Stimulated activated CD4-positive, alpha-beta T cell treated with anti-CD3 and anti-CD28 coated beads, Interleukin-4, amount 100 ng/mL, for 24 hours (primary cell): ENCODE measurements at places on chromosomes 1 and 21.
A peak's percentile ranks its signal among the peaks of the same experiment; 100 is the strongest.

GRCh38 chr1:57966751-57967406, 543.0 kb upstream of the DAB1 start:
- DNase-seq, result no peak

DNA sequence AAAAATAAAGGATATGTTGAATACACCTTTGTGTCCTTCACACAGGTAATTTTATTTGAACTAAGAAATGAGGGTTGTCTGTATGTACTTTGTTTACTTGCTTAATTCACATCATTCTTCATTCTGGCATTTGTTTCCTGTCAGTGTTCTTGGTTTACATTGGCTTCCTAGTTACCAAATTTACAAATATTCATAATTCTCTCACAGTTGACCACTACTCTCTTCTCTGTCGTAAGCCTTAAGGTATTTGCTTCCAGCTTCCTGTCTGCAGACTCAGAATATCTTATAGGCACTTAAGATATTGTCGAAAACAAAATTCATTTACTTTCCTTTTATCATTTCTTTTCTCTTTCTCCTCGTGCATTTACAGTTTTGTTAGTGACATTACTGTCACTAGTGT, 15.9 kb downstream of the RNPC3 start:
- DNase-seq, result no peak

DNA sequence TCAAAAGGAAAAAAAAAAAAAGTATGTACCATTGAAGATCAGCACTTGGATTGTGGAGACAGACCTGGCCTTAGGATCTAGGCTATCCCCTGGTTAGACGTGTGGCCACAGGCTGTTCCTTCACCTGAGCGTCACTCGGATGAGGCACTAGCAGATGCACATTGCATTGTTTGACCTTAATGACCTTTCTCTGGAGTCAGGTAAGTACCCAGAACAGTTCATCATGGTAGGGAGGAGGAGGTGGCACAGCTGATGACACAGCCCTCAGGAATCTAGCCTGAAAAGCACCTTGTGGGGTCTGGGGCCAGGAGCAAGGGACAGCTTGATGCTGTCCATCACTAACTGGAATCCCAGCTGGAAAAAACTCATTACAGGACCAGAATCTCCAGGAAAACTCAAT, 21.2 kb downstream of the NECAP2 start:
- no peak for DNase-seq

DNA sequence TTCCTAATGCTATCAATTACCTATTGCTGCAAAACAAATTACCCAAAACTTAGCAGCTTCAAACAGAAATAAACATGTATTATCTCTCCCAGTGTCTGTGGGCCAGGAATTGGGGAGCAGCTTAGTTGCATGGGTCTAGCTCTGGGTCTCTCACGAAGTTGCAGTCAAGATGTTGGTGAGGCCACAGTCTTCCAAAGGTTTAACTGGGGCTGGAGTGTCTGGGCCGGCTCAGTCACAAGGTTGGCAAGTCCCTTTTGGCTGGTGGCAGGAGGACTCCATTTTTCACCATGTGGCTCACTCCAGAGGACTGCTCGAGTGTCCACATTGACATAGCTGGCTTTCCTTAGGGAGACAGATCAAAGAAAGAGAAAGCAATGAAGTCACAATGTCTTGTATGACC, 5.0 kb upstream of the LRP8 start:
- peak; percentile 2 for DNase-seq

- DNase-seq, result no peak
These were observed at the start of gene PDZK1 for GRCh38 chr1:145707183-145707867. PDZK1 (minus strand) TSS chr1:145707368; CDS start chr1:145688021, 19,347 bp downstream.

- no peak for DNase-seq
These were observed 32.9 kb downstream of the ADCY10 start for GRCh38 chr1:167881069-167881468.

GRCh38 chr1:113674591-113674990, 84.7 kb downstream of the PHTF1 start:
- no peak for DNase-seq

GRCh38 chr1:157978586-157979403, 14.7 kb upstream of the KIRREL1 start:
- no peak for DNase-seq

DNA sequence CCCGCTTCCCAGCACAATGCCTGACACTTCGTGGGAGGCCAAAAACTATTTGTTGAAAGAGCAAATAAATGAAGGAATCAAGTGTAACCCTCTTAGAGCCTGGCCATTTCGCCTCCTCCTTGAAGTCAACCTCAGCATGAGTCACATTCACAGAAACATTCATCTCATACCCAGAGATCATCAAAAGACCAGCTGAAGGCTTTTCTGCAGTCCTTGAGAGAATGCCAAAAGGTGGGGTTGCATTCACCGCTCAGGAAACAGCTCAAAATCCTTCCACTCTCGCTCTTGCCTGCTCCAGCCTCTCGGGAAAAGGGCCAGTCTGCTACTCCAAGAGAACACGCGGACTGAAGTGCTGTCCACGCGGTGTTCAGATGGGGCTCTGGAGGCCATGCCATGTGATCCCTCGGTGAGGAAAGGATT, 90.0 kb downstream of the VWA5B1 start:
- DNase-seq, result no peak

- DNase-seq, result no peak
These were observed 43.3 kb downstream of the POU2F1 start for GRCh38 chr1:167263819-167264464.

GRCh38 chr21:41170442-41170841, 2.5 kb downstream of the BACE2 start:
- no peak for DNase-seq

DNA sequence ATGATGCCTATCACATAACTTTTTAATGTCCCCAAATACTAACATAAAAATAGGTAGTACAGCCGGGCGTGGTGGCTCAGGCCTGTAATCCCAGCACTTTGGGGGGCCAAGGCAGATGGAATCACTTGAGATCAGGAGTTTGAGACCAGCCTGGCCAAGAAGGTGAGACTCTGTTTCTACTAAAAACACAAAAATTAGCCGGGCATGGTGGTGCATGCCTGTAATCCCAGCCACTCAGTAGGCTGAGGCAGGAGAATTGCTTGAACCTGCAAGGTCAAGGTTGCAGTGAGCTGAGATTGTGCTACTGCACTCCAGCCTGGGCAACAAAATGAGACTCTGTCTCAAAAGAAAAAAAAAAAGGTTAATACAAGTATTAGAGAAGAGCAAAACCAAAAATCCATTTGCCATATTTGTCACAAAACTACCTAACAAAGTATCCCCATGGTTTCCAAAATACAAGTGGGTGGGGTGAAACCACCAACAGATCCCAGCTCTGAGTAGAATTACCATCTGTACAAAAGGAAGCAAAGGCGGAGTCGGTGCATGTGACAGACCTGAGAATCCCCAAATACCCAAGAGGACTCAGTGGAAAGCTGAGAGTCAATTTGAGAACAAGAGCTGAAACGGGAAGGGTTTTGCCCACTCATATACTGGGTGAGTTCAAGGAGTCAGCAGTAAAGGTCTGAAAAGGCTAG, 113.2 kb downstream of the TOMM20 start:
- peak; percentile 71 for DNase-seq

GRCh38 chr1:205883792-205884191, 33.9 kb upstream of the PM20D1 start:
- DNase-seq, result no peak

DNA sequence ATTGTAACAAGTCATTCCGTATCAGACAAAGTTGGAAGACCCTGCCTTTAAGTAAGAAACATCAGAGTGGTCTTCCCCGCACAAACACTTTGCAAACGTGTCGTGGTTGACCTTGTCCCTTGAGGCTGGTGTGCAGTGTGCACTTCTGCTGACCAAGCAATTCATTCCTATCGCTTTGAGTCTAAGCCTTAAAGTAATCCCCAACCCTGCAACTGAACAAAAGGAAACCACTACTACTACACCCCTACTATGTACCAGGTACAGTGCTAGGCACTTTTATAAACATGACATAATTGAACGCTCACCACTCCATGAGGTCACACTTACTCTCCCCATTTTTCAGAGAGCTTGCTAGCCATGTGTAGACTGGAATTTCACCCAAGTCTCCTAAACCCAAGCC, 10.6 kb downstream of the ITPKB start:
- DNase-seq, result no peak

- DNase-seq, result no peak
These were observed 121.7 kb downstream of the SLC30A10 start for GRCh38 chr1:219806642-219807041.

GRCh38 chr1:208347191-208347590, 103.0 kb upstream of the PLXNA2 start:
- no peak for DNase-seq

GRCh38 chr1:232932486-232933425, 17.7 kb upstream of the NTPCR start:
- no peak for DNase-seq

GRCh38 chr1:231702804-231703203, 76.2 kb downstream of the DISC1 start:
- no peak for DNase-seq

DNA sequence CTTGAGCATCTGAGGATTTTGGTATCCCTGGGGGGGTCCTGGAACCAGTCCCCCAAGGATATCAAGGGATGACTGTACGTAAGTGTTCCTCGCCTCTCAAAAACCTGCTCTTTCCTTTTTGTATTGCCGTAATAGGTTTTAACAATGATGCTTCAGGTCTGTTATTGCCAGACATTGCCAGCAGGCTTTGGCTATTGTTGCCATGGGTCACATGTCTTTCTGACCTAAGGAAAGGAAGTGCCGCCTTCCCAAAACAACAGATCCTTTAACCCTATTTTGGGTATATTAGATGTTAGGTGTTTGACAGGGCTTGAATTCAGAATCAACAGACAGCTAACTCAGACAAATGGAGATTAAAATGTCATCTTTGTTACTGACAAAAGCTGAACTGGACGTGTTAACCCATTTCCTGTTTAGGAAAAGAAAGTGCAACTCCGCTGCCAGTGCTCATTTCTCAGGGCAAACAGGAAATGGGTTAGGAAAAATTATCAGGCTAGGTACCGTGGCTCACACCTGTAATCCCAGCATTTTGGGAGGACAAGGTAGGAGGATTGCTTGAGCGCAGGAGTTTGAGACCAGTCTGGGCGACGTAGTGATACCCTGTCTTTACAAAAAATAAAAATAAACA, 12.4 kb upstream of the PRPF38B start:
- no peak for DNase-seq

- no peak for DNase-seq
These were observed 22.7 kb upstream of the TRIM67 start for GRCh38 chr1:231139125-231139649.

GRCh38 chr1:31568895-31569595, 7.3 kb upstream of the TINAGL1 start:
- DNase-seq, result no peak

DNA sequence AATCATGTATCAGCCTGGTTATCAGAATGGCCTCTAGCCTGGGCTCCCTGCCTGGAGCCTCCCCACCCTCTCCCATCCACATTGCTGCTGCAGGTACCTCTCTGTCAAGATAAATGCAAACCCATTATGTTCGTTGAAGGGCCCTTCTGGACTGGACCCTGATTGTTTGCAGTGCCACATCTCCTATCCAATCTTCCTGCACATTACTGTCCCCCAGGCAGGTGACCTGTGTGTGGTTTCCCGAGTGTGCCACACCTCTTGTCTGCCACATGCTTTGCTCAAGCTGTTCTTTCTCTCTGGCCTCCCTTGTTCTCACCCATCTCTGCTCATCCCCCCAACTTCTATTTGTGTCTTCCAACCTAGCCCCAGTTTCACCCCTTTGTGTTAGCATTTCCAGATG, 32.4 kb downstream of the IER5 start:
- DNase-seq, result no peak

- no peak for DNase-seq
These were observed 463.4 kb downstream of the PTPRC start for GRCh38 chr1:199102239-199102638.

GRCh38 chr1:40699787-40700186, 8.3 kb downstream of the NFYC start:
- no peak for DNase-seq

- no peak for DNase-seq
These were observed 44.9 kb downstream of the GLIS1 start for GRCh38 chr1:53693773-53694717.

DNA sequence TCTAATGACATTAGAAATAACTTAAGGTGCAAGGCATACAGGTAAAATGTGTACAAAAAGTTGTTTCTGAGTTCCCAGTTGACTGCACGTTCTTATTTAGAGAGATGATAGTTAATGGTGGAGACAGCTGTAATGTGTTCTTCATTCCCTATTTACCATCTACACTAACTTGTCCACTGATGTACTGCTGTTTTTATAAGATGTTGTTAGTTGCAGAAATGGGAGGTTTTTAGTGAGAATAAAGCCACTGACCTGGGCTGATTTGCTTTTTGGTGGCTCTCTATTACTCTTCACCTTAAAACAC, 122.9 kb upstream of the LYPLAL1 start:
- no peak for DNase-seq

- DNase-seq, result no peak
These were observed 7.0 kb downstream of the DIP2A start for GRCh38 chr21:46465651-46466050.

DNA sequence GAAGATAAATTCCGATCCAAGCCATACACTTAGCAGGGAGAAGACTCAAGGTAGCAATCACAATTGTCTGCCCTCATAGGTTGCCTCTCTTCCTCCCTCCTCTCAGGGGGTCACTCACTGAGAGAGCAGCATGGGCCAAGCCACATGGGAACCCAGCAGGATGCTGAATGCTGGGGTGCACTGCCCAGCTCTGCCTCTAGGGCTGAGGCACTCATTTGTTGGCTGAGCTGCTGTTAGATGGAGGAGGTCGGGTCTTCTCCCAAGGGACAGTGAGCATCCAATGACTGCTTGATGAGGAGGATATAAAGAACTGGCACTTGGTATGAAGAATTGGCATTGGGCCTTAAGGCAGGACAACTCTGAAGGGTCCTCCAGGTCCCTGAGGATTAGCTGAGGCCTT, 418.8 kb downstream of the SIPA1L2 start:
- DNase-seq, result no peak

DNA sequence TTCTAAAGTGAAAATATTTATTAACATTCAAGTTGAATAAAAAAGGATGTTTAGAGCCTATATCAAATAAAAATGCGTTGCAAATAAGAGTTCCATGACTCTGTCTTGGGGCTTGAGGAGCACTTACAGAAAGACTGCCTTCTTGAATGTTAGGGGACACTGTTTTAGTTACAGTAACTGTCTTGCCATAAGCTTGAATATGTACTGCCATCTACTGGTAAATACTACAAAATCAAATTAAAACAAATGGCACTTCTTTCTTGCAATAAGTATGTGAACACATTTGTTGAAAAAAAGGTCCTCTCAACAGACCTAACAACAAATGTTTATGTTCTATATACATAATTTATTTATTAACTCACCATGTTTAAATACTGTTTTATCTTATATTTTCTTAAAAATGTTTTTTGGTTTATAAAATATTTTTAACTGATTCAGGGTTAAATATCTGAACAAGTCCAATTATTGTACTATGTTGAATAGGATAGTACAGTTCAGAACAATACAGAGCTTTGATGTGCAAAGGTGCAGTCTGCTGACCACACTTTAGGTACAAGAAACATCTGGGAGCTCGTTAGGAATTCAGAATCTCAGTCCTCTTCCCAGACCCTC, 199.5 kb downstream of the LRRIQ3 start:
- no peak for DNase-seq

- DNase-seq, result no peak
These were observed 110.3 kb upstream of the WNT4 start for GRCh38 chr1:22253012-22253790.
